ENCODE measurements at places on chromosomes 11 and 22.

DNA sequence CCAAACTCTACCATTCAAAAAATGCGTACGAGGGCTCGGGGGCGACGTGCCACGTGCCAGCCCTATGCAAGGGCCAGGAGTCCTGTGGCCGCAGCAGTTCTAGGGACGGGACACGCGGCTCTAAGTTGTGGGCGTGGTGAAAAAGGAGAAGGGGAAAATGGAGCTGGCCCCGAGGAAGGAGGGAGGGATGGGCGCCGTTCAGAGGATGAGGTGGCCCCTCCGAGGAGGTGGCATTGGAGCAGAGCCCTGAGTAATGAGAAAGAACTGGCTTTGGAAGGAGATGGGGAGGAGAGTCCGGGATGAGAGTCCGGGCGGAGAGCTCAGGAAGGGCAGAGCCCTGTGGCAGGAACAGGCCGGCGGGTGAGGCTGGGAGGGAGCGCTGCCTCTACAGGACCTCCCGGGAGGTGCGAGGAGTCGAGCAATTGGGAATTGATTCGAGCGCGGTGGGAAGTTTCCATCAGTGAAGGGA is 21.0 kb downstream of the OTUB1 start:
- peak; percentile 73 for DNase-seq

GRCh38 chr11:65295001-65295400 is 19.7 kb upstream of the CDC42EP2 start:
- no peak for DNase-seq

DNA sequence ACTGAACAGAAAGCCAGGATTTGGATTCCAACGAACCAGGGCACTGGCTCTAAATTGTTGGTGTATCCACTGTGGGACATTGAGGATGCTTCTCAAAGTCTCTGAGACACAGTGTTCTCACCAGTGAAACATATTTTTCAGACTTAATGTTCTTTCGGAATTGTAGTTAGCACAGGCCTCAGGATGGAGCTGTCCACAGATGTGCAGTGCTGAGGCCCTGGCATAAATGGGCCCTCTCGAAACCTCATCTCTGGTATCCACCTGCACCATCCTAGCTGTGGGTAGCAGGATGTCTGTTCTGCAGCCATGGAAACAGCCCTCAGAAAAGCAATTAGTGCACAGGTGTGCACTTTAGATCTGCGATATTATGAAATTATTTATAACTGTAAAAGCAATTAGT is 656.8 kb downstream of the TBC1D22A start:
- DNase-seq = no peak

- DNase-seq = no peak
These were observed 1.4 kb upstream of the ROBO3 start for GRCh38 chr11:124863826-124864165.

- DNase-seq = no peak
These were observed 46.5 kb upstream of the FIBIN start for GRCh38 chr11:26947379-26947844.

- DNase-seq = no peak
These were observed 234.3 kb upstream of the NARS2 start for GRCh38 chr11:78808923-78809322.

- no peak for DNase-seq
These were observed 11.0 kb downstream of the OR51E1 start for GRCh38 chr11:4654635-4655369.

- DNase-seq = no peak
These were observed 37.8 kb downstream of the PPP6R3 start for GRCh38 chr11:68498321-68498720.

GRCh38 chr22:42171417-42171816 is 40.8 kb upstream of the CYP2D6 start:
- no peak for DNase-seq

- no peak for DNase-seq
These were observed 280.6 kb downstream of the LARGE1 start for GRCh38 chr22:33639588-33640254.

DNA sequence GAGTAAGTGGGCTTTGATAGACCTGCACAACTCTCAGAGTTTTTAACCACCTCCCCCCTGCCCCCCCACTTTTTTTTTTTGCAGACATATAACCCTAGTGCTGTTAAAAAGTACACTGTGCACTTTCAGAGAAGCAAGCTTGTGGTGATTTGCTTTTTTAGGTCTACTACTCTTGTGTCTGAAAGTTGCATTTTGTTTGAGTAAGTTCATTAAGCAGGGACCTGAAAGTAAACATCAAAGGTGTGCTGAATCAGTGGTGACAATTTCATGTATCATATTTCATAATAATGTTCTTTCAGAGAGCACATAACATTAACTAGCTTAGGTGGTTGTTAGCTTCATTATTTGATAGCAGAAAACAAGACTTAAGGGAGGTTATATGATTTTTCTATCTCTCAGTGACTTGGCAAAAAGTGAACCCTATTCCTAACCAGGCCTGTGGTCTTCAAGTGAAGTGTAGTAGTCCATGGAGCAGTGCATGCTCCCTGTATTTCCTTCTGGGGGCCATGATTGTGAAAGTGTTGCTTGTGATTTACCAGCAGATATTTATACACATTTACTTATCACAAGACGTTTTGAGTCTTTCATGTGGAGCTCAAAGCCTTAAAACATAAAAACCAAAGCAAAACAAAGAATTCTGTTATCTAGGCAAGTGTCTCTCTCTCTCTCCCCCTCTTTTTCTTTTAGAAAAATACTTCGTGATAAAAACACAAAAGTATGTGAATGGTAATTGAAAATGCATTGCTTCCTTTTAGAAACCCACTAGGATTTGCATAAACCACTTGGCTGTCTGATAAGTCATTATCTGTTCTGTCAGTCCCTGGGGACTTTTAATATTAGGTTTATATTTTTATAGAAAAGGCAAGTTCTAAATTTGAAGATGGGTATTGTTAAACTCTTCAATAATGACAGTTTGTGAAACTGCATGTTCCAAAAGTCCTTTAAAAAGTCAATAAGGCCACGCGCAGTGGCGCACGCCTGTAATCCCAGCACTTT is 7.5 kb upstream of the RAG2 start:
- DNase-seq = no peak

DNA sequence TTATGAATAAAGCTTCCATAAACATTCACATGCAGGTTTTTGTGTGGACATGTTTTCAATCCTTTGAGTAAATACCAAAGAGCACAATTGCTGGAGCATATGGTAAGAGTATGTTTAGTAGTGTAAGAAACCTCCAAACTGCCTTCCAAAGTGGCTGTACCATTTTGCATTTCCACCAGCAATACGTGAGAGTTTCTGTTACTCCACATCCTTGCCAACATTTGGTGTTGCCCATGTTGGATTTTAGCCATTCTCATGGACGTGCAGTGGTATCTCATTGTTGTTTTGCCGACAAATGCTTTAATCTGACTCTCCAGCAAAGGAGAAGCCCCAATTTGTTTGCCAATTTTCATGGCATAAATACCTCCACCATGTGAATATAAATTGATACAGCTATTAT is 103.9 kb upstream of the TMEM45B start:
- DNase-seq = no peak

GRCh38 chr22:49295851-49296560 is 531.7 kb downstream of the BRD1 start:
- no peak for DNase-seq

- DNase-seq = peak; percentile 47
These were observed 21.7 kb downstream of the TIMP3 start for GRCh38 chr22:32823024-32823730.

DNA sequence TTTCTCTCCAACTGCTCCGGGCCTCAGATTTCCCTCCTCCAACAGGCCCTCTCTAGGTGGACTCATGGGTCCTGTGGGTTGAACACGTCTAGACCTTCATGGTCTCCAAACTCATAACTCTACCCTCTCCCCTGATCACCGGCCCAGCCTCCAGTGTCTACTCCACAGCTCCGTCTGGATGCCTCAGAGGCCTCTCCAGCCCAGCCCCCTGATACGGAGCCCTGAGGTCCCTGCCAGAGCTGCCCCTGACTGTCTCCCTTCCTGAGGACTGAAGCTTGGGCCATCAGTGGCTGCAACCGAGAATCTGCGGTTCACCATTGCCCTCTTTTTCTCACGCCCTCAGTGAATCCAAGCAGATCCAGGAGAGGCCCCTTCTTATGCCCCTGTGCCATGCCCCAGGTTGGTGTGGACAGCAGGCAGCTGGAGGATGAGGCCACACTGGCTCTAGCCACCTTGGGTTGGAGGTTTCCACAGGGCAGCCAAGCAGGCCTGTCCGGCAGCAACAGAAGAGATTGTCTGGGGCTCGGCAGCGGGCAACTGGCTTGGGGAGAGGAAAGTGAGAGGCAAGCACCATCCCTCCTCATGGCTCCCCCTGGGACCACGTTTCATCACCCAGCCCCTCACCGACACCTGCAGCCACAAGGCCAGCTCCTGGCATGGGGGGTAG is 104.6 kb upstream of the FGF3 start:
- no peak for DNase-seq

DNA sequence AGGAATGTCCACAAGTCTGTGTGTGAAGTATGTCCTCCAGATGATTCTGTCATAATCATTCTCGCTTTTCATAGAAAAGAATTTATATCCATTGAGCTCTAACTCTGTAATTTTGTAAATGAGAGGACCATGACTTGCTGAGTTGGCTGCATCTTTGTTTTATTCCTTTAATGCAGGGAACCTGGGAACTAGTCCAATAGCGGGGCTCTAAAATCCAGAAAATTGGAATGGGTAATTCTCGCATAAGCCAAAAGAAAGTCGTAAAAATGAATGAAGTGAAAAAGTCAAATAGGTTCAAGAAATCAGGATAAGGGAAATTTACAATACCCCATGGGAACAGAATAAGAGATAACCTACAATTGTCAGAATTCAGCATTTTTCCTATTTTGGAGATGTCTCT is 232.5 kb downstream of the RAB38 start:
- DNase-seq = no peak

DNA sequence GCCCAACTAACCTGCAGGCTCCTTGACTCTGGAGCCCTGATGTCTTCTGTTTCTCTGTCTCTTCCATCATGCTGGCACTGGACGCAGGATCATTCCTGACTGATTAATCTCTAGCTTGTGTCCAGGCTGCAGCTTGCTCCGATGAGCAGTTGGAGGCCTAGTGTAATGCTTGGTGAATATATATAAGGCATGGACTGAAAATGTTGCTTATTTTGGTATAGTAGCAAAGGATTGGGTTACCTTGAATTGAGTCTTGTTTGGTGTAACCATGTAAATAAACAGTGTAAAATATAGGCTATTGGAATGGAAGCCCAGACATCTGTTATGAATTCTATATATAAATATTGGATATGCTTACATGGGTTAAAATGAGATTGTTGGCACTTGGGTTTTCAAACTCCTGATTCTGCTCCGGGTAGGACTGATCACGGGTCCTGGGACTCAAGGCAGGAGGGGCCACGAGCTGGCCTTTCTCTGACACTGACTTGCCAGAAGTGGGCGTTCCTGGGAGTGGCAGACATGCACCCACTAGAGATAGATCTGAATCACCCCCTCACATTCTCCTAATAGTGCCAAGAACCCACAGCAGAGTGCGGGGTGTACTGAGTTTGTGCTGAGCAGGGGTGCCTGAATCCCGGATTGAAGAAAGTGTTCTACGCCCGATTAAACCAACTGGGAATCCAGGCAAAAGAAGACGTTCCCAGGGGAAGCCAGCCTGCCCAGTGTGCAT is 25.8 kb downstream of the LRP5 start:
- peak; percentile 56 for DNase-seq

DNA sequence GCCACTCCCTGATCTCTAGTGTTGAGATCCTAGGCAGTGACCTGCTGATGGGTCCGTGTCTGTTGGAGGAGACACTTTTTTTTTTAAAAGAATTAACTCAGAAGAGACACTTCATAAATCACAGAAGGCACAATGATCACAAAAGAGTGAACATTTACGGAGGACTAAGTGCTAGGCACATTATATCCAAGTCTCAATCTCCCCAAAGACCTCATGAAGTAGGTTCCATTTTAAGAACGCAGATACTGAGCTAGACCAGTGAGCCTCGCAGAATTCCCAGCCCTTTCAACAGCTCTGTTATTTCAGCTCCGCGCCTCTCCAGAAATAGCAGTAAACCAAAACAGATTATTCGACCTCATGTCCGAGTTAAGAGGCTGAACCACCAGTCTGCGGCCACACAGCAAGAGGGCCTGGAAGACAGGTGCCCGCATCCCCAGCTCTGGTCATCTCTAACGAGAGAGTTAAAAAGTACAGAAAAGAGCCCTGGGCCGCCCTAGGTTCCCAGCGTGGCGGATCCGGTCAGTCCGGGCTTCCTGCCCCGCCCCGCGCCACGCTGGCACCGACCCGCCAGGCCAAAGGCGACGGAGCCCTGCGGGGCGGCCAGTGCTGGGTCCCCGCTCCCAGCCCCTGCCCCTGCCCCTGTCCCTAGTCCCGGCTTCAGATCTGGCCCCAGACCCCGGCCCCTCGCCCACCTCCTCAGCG is 612 bp downstream of the XBP1 start:
- DNase-seq = peak; percentile 47

DNA sequence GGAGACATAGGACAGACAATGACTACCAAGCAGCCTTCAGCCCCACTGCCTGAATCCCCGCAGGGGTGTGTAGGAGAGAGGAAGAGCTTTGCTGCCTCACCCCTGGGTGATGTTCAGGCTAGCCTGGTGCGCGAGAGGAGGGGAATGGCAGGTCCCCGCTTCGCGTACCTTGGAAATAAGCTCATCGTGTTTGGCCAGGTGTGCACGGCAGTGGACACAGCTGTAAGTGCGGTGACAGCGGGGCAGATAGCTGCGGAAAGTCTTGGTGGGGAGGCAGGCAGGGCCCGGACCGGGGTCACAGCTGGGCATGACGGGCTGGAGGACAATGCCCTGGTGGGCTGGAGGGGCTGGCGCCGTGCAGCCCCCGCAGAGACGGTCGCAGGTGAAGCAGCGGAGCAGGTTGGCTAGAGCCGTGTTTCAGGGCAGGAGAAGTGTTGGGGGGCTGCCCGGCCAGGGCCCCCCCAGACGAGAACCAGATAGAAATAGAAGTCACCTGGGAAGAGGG is 2.9 kb downstream of the YPEL4 start:
- peak; percentile 24 for DNase-seq

DNA sequence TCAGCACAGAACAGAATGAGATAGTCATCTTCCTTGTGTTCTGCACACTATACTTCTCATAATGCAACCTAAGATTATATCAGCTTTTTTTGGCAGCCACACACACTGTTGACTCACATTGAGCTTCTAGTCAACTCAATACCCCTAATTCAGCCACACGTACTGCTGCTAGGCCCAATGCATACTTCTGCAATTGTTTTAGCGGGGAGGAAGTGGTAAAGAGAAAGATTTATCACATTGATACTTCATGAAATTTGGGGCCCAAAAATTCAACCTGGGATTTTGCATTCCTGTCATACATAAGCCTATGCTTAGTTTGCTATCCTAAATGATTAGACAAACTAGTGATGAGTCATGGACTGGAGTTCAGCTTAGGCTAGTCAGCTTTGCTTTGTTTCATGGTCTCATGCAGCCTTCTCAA is 8.6 kb upstream of the UPB1 start:
- DNase-seq = no peak

DNA sequence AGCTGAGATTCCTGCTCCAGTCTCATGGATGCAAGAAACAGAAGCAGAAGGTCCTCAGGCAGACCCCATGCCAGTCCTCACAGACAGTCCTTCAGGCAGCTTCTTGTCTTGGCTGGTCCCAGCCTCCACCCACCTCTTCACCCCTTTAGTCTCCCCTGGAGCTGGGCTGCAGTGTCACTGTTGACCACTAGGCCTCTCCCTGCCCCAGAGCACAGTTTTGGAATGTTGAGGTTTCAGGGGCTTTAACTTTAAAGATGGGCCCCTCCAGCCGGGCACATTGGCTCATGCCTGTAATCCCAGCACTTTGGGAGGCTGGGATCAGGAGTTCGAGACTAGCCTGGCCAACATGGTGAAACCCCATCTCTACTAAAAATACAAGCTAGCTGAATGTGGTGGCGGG is 39.5 kb upstream of the GCAT start:
- no peak for DNase-seq

- no peak for DNase-seq
These were observed 65.7 kb downstream of the NECTIN1 start for GRCh38 chr11:119663279-119663678.
